Activated T-helper 1 cell treated with anti-CD3 and anti-CD28 coated beads, Interleukin-2, amount 50 U/mL, for 16 hours (primary cell): ENCODE measurements at places on chromosomes 3 and 15.
A peak's percentile ranks its signal among the peaks of the same experiment; 100 is the strongest.

GRCh38 chr3:189038773-189039745 lies 132.7 kb upstream of the TPRG1 start:
- no peak for DNase-seq

DNA sequence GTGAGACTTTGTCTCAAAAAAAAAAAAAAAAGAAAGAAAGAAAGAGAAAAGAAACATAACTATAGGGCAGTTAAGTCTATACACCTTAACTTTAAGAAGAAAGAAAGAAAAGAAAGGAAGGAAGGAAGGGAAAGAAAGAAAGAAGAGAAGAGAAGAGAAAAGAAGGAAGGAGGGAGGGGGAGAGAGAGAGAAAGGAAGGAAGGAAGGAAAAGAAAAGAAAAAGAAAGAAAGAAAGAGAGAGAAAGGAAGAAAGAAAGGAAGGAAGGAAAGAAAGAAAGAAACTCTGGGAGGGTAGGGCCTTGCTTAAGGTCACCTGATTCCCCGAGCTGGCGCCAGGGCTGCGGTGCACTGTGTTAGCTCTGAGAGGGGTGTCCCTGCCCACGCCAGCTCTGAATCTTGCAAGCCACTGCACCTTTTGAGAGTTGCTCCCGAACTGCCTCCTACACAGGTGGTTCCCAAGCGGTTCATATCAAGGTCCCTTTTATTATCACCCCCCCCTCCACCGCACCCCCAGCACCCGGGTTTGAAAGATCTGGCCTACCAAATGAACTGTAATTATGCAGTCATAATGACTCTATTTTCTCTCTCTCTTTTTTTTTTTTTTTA lies 39.2 kb upstream of the VPS8 start:
- no peak for DNase-seq

DNA sequence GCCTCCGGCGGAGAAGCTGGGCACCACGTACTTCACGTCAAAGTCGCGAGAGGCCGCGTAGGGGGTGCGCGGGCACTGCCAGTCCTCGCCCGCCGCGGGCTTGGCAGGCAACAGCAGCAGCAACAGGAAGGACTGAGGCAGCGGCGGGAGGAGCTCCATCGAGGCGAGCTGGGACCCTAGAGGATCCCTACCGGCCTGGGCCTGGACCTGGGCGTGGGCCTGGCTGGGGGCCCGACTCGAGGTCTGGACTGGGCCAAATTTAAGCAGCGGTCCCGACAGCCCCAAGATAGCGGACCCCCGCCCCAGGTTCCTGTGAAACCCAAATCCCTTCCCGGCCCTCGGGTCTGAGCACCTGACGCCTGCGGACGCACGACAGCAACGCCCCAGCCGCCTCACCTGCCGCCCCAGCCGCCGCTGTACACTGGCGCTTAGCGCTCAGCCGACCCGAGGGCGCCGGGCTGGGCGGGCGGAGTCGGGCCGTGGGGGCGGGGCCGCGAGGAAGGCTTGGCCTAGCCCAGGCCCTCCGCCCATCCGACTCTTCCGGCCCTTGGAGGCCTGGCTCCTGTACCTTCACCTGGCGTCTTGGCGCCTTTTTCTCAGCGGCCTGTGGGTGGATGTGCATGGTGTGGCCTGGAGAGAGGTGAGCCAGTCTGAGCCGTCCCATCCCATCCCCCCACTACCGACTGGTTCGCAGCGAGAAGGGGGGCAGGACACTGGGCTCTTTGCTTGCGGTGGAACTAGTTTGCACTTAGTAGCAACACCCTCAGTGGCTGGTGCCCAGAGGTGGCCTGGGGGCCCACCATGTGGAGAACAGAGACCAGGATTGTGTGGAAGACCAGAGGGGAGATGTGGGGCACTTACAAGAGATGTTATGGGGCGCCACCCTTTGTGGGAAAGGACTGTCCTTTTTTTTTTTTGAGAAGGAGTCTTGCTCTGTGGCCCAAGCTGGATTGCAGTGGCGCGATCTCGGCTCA lies at the start of gene MST1R:
Gene MST1R, minus strand, starts transcription at position 423 of the 974 bp plus-strand sequence. Its CDS starts 264 bp downstream, at position 159.
- peak; percentile 68 for DNase-seq

GRCh38 chr3:152328841-152329240 lies 60.1 kb downstream of the MBNL1 start:
- no peak for DNase-seq

DNA sequence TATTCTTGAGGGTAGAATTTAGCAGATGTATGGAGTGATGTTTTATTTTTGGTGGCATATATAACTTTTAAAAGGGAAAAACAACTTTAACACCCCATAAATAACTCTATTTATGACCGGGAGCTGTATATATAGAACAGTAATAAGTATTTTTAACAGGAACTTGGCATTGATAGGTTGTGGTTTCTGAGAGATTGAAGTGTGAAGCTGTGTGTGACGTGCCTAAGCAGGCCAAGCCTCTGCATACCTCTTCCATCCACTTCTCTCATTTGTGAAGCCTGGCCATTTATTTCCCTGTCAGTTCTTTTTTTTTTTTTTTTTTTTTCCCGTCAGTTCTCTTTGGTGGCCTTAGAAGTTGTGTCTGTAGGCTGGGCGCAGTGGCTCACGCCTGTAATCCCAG lies 23.0 kb downstream of the RBM5 start:
- DNase-seq = no peak

DNA sequence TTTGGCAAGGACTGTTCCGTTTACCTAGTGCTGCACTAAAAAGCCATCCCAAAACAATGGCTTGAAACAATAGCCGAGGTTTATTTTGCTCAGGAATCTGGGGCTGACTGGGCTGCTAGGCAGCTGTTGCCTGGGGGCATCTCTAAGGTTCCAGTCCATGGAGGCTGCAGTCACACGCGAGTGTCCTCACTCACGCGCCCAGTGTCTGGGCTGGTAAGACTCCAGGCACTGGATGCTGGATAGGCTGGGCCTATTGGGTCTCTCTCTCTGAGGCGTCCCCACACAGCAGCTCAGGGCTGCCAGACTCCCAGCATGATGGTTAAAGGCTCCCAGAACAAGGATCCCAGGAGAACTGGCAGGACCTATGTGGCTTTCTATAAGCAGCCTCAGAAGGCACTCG lies 34.2 kb downstream of the ALS2CL start:
- DNase-seq = no peak

- no peak for DNase-seq
Measured at GRCh38 chr15:65101891-65102708, 12.9 kb downstream of the UBAP1L start.

DNA sequence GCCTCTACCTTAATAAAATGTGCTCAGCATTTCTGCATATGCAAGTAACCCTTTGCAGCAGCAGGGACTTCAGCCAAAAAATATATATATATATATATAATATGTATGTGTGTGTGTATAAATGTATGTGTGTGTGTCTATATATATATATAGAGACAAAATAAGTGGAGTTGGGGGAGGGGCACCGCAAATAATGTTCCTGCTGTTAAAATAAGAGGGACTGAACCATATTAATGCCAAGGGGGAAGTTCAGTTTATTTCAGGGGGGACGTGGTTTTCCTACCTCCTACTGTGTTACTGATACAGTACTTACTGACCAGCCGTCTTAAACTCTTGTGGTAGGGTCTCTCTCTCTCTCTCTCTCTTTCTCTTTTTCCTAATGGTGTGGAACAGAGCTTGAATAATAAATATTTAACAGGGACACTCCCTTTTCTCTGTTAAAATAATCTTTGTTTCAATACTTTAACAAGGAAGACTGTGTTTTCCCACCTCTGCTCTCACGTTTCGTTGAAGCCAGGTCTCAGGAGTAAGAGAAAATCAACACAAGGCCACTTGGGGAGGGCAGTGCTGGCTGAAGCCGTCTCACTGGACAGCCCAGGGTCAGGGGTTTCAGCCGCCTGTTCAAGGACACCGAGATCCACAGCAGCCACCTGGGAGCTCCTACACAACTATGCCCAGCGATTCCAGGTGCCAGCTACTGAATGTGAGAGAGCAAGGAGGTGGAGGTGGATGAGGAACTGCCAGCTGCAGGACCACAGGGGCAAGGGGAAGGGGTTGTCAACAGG lies 42.8 kb upstream of the ADAMTSL3 start:
- DNase-seq = no peak

DNA sequence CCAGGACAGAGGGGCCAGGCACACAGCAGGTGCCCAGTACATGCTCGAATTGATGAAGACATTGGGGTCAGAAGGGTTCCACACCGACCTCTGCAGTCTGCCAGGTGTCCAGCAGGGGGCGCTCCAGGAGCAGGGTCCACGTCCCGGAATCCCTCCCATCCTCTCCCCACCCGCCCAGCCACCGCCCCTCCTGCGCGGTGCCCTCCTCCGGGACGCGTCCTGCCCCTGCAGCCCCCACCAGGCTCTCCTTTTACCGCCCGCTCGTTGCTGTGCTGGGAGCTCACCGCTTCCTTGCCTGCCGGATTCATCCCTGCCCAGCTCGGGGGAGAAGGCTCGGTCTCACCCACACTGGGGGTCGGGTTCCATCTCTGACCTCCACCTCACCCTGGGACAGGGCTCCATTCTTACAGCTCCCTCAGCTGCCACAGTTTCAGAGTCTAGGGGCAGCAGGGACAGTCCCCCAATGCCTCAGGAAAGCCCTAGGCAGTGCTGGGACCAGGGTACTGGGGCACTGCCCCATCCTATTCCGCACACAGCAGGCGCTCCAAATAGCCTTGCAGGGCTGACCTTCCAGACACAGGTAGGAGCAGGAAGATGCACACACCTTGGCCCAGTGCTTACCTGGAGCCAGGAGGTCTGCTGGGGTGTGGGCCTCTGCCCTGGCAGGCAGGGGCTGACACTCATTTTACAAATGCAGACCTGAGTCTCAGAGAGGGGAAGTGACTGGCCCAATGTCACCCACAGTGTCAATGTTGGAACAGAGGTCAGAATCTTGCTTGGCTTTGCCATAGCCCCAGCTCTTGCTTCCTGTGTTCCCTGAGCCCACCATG lies 31.0 kb downstream of the GRIP2 start:
- peak; percentile 47 for DNase-seq

DNA sequence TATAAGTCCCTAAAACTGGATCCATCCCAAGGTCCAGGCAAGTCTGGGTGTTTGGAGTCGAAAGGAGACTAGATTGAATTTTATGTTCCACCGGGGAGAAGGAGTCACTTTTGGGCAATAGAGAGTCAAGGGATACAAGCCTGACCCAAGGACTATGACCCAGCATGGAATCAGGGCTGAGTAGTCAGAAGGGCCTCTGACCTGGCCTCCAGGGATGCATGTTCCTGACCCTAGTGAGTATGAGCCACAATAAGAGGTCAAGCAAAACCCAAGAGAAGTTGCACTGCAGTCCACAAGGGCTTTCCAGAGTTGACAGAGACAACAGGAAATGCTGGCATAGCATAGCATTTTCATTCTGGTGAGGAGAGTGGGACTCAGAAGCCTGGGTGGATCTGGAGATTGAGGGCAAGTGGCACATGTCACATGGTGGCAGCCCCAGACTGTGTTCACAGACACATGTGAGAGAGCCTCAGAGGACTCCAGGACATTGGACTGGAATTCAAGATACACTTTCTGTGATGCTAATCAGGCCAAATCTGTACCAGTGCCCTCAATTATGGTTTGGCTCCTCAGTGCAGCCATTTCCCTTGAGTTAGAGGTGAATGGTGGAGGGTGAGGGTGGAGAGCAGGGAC lies 66.9 kb downstream of the TFG start:
- DNase-seq = no peak

DNA sequence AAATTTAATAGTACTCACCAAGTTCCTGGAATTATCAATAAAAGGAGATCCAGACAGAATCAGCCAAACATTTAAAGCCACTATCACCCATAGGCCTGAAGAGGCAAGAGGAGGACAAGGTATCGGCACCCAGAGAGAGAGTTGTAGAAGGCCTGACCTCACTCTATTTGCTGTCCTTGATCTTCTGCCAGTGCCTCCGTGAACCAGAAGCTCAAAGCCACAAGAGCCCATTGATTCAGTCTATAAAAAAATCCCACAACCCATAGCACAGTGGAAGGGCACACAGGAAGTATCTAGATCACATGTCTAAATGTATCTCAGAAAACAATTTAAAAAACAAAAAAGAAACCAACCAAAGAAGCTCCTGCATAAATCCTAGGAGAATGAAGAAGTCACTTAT lies 68.6 kb upstream of the FAM174B start:
- DNase-seq = no peak

DNA sequence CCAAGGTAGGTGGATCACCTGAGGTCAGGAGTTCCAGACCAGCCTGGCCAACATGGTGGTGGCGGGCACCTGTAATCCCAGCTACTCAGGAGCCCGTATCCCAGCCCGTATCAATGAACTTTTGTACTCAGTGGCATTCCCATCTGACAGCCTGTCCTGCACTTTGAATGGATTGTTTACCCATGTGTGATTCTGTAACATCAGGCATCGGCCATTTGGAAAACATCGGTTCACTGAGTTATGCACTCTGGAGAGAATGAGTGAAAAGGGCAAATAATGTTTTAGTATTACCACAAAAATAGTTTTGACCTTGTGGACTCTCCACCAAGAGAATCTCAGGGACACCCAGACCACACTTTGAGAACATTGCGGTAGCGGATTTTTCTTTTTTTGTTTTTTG lies 13.6 kb downstream of the KLHL25 start:
- DNase-seq = no peak

GRCh38 chr3:150271591-150271960 lies 136.5 kb upstream of the TSC22D2 start:
- DNase-seq = no peak

GRCh38 chr3:146625186-146625775 lies 20.1 kb upstream of the PLSCR5 start:
- DNase-seq = no peak

GRCh38 chr3:20123131-20123652 lies 62.8 kb downstream of the SGO1 start:
- no peak for DNase-seq

DNA sequence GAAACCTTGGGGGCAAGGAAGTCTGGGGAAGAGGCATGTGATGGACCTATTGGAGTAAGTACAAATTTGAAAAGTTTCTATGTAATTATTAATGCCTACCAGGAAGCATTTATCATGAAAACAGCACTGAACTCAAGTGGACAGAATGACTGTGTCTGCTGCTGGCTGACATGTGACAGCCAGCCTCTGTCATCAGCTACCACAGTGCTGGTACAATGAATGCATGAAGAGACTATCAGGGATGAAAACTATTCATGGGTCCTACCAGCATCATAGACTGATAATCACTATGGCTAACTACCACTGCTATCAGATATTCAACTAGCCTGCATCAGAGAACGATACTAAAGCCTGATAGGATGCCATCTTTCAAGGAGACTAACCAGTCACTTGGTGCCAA lies 193.5 kb downstream of the RAP2B start:
- DNase-seq = no peak
